ENCODE measurements at places on chromosomes 1 and 21.

- DNase-seq, result no peak
Observed at GRCh38 chr1:78375996-78376395, 114.8 kb upstream of the PTGFR start.

- DNase-seq, result no peak
Observed at GRCh38 chr1:89100412-89100811, 25.5 kb downstream of the GBP2 start.

GRCh38 chr21:37659874-37660273 lies 256.4 kb downstream of the KCNJ6 start:
- DNase-seq, result no peak

GRCh38 chr1:65083263-65083896 lies 64.6 kb upstream of the AK4 start:
- DNase-seq, result no peak

GRCh38 chr1:86156566-86157455 lies at the start of gene COL24A1:
COL24A1 (minus strand) TSS chr1:86156772; CDS start chr1:86156396, 376 bp downstream.
- no peak for DNase-seq

DNA sequence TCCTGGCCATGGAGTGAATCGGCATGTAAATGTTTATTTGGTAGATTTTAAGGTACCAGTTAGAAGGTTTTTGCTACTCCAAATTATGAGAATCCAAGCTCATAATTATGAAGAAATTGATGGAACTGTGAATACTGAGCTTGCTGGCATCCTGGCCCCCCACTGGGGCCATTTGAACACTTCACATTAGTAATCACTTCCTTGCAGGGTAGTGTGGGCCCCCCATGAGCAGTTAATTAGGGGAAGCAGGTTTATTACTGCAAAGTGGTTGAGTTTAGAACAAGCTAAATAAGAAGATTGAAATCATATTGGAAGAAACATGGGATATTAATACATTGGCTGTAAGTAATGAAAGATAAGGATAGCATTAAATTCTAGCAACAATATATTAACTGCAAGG lies 86.7 kb downstream of the S1PR1 start:
- no peak for DNase-seq

GRCh38 chr1:48207131-48207530 lies 15.4 kb upstream of the SLC5A9 start:
- no peak for DNase-seq

DNA sequence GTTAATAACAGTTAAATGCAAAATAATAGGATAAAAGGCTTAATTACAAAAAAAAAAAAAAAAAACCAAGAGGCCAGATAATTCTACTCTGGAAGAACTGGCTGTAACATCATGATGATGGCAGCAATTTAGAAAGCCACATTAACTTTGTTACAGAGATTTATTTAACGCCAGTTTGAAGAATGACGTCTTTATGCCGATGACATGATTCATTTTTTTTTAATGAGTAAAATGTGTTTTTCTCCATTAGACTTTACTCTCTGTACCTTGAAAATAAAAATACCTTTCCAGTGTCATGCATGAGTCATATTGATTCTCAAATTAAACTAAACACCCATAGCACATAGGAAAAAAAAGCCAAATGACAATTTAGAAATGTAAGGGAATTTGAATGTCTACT lies 226.1 kb downstream of the RGS7 start:
- DNase-seq, result no peak

GRCh38 chr1:181525104-181525721 lies 41.9 kb downstream of the CACNA1E start:
- DNase-seq, result no peak

GRCh38 chr1:218965821-218966220 lies 207.9 kb upstream of the LYPLAL1 start:
- no peak for DNase-seq

DNA sequence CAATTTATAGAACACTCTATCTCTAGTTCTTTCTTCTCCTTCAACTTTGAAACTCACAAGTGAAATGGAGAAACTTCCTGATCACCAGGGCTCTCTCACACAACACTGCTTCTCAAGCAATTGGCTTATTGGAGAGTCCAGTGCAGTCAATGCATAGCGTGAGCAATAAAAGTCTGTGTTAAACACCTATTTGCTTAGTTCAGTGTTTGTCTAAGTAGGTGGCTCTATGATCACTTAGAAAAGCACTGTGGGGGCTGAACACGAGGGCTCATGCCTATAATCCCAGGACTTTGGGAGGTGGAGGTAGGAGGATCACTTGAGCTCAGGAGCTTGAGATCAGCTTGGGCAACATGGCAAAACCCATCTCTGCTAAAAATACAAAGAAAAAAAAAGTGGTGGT lies 12.2 kb downstream of the CTSS start:
- DNase-seq, result no peak

DNA sequence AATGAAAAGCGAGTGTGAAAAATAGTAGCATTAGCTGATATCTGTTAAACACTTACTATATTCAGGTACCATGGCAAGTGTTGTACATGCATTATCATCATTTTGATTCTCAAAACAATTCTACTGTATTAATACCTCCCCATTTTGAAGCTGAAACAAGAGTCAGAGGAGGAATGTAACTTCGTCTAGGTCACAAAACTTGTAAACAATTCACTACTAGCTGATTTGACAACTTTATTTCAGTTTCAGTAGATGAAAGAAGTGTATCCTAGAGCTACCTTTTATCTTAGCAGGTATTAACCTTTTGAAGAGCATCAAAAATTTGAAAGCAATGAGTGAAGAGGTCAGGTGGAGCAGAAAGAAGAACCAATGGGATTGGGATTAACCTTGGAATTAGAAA lies 1.6 kb downstream of the CD84 start:
- DNase-seq, result no peak

GRCh38 chr1:219582296-219582695 lies 30.6 kb downstream of the ZC3H11B start:
- no peak for DNase-seq

- no peak for DNase-seq
Observed at GRCh38 chr1:21175324-21175669, 1.4 kb downstream of the EIF4G3 start.

- no peak for DNase-seq
Observed at GRCh38 chr1:7022058-7022457, 236.8 kb downstream of the CAMTA1 start.

Measured in stimulated activated CD8-positive, alpha-beta memory T cell treated with anti-CD3 and anti-CD28 coated beads, Interleukin-4, amount 100 ng/mL, for 4 hours (primary cell).